Activated CD4-positive, CD25-positive, alpha-beta regulatory T cell treated with anti-CD3 and anti-CD28 coated beads, Interleukin-2, amount 50 U/mL, for 24 hours (primary cell): ENCODE measurements at places on chromosomes 11 and 22.

- no peak for ATAC-seq
These were observed 8.3 kb downstream of the WT1 start for GRCh38 chr11:32426819-32427615.

- ATAC-seq, result no peak
These were observed 310.2 kb downstream of the DLG2 start for GRCh38 chr11:85316967-85317366.

DNA sequence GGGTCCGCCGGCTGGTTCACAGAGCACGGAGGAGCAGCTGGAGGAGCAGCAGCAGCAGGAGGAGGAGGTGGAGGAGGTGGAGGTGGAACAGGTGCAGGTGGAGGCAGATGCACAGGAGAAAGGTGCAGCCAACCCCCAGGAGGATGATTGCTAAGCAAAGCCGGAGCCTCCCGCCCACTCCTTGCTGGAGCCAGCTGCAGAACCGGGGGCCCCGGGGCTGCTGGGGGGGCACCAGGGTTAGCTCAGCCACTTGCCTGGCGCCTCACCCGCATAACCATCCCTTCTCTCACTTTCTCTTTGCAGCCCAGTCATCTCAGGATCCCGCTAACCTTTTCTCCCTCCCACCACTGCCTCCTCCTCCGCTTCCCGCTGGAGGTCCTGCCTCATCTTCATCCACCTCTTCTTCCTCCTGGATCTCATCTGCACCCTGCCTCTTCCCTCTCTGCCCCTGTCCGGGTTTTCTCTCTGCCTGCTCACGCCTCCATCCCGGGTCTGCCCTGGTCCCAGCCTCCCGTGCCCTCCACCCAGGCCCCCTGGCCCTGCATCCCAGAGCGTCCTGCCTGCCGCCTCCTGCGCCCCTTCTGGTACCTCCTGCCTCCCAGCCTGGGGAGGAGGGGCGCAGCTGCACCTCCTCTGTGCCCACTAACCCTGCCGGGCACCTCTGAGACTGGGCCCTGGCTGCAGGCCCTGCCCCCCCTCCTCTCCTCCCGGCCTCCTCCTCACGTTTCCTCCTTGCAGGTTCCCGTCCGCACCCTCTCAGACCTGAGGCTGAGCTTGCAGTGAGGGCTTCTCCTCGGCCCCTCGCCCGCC lies 9.5 kb downstream of the KCTD17 start:
- peak; percentile 77 for ATAC-seq

DNA sequence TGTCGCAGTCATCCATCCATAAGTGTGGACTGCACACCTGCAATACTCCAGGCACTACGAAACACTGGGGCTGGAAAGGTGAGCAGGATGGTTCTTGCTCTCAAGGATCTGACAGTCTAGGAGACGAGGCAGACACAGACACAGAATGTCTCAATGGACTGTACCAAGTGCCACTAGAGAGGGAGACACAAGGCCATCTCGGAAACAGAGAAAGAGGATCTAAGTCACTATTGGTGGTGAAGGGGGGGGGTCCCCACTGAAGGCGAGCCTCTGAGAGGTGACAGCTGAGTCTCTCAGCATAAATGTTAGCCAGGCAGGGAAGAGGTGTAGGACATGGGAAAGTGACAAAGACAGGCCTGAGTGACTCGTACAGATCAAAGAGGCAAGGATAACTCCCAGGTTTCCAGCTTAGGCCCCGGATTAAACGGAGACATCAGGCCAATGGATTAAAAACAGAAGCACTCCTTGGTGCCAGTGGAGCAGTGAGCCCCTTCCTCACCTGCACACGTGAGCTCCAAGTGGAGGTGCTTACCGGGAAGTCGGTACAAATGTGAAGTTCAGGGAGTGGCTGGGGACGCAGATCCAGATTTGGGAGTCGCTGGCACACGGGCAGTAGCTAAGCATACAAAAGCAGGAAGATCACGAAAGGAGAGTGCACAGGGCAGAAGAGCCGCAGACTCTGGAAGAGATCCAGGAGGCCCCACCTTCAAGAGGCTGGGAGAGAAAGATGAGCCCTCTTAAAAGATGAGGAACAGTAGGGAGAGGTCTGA lies 117.2 kb downstream of the MICAL3 start:
- no peak for ATAC-seq

DNA sequence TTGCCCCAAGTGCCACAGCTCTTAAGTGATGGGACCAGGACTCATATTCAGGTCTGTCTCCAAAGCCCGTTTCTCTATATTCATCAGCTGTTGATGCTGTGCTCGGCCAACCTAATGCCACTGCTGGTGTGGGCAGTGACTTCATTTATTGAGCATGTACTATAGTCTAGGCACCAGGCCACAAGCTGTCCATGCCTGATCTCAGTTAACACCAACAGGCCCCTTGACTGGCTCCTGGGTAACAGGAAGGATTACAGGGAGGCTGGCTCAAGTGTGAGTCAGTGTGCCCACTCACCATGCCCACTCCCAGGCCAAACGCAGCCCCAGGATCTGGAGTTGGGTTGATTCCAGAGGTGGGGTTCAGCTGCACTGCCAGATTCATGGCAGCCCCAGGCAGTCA lies 8.6 kb upstream of the CRYBB2 start:
- ATAC-seq, result no peak

GRCh38 chr22:26553056-26553752 lies 36.7 kb downstream of the TPST2 start:
- no peak for ATAC-seq

DNA sequence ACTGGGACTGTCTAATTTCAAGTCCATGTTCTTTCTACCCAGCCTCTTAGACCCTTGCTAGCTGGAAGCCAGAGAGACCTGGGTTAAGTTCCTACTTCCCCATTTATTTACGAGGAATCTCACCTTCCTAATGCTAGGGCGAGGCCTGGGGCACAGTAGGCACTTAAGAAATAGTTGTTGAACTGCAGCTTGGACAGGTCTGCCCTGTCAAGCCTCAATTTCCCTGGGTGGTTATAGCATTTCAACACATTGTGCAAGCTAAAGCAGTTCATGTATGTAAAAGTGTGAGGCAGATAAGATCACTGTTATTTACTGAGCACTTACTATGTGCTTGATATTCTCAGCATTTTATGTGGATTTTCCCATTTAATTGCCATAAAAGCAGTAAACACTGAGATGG lies 12.1 kb downstream of the NAV2 start:
- ATAC-seq, result no peak

DNA sequence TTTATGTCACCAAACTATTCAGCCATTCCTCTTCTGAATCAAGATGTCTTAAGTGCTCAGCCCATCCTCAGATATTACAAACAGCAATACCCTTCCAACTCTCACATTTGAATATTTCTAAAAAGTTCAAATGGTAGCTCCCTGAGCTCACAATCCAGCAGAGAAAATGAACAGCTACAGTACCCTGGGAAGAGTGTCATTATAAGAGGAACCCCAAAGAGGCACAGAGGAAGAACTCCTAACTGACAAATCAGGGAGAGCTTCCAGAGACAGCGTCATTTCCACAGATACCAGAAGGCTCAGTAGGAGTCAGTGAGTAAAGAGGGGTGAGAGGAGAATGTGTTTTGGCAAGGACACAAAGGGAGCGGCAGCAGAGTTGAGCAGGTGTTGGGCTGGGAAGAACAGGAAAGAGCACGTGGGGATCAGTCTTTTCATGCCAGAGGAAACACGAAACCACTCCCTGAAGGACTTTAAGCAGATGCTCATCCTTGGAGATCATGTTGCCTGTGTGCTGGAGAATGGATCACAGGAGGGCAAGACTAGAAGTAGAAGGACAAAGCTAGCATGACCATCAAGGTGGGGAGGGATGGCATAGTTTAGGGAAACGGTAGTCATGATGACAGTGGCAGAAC lies 4.3 kb downstream of the CLTCL1 start:
- no peak for ATAC-seq

GRCh38 chr11:124725719-124726105 lies 14.0 kb upstream of the NRGN start:
- no peak for ATAC-seq

DNA sequence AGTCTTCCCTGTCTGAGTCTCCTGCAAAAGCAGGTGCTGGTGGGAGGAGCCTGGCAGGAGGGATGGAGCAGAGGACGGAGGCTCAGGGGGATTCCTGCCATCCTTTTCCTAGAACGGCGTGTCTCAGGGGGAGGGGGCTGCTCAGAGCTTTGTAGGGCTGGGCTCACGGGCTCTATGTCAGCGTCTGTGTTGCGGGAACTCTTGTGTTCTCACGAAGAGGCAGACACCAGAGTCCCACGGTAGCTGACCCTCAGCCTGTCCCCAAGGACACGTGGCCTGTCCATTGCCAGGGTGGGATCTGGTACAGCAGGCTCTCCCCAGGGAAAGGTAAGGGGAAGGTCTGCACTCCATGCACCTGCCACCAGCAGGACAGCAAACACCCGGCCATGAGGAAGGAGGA lies 1505.2 kb downstream of the TBC1D22A start:
- no peak for ATAC-seq

DNA sequence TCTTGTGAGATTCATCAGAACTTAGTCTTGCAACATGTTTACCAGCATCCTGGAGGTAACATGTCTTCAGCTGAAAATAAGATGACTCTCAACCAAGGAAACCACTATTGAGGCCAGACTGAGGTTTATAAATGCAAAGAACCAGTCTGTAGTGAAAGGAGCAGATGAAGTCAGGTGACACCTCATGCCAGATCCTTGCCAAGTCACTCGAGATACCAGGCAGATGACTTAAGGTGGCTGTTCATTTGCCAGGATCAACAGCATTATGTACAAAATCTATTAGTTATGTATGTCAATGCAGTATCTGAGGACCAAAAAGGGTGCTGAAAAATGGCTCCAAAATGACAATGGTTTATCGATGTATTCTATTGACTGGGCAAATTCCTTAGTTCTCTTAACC lies 100.0 kb upstream of the SOX6 start:
- no peak for ATAC-seq

- ATAC-seq, result no peak
These were observed 155.7 kb downstream of the NAV2 start for GRCh38 chr11:19868281-19868821.

DNA sequence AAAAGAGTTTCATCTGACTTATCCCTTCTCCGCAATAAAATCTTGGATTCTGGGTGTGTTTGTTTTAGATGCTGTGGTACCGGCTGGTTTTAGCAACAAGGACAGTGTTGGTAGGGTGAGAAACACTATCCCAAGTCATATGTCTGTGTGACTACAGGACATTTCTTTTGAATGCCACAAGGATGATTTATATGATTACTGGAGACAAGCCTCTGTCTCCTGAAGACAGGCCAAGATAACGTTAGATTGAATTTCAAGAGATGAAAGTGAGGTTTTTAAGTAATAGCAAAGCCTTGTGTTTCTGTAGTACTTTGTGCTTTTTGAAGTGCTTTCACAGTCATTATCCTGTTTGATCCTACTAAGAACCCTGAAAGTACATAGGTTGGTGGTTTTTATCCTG lies 101.6 kb downstream of the COMMD9 start:
- no peak for ATAC-seq

GRCh38 chr11:125347261-125347585 lies 148.8 kb downstream of the FEZ1 start:
- ATAC-seq, result no peak

DNA sequence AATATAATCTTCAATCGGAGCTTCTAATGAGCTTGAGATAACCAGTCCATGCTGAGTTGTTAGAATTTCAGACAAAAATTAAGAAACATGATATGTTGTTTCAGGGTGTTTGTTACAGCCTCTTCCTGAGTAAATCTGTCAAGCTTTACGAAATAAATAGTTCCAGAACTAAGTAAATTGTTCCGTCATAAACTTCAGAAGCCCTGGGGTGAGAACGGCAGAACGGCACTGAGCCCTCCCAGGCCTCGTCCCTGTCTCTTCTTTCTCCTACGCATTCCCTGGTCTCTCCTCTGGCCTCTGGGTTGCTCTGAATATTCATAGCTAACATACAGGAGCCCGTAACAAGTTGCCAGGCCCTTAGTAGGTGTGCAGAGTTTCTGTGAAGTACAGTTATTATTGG lies 390.8 kb upstream of the NARS2 start:
- ATAC-seq, result no peak

DNA sequence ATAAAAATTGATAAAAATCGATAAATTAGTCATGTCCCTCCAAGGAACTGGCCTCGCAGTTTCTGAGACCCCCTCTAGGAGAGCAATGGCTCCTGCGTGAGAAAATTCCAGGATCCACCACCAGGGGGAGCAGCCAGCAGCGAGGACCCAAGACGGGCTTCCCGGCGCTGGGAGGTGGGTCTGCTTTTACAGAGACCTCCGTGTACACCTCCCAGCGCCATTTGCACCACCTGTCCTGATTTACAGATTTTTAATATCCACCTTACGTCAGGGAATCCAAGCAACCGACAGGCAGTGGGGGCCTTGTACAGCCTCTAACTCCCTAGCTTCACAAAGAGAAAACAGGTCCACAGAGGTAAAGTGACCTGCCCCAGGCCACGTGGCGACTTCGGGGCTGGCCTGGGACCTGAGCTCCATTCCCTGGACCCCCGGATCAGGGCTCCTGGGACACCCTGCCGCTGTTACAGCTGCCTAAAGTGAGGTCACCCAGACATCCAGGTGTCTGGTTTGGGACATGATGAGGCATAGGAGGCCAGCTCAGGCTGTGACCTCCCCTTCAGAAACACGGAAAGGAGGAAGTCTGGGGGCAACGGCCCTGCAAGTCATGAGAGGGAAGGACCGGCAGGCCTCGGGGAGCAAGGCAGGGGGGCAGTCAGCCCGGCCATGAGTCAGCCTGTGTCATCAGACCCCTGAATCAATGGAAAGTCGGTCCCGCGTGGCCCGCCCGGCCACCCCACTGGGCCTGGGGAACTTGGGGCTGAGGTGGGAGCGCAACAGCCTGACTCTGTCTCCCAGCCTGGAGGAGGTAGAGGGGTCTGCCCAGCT lies 3.5 kb downstream of the OSM start:
- ATAC-seq, result no peak

GRCh38 chr11:112507281-112507680 lies 246.6 kb upstream of the PLET1 start:
- no peak for ATAC-seq

- ATAC-seq, result no peak
These were observed 179.9 kb upstream of the PLET1 start for GRCh38 chr11:112440518-112440917.

DNA sequence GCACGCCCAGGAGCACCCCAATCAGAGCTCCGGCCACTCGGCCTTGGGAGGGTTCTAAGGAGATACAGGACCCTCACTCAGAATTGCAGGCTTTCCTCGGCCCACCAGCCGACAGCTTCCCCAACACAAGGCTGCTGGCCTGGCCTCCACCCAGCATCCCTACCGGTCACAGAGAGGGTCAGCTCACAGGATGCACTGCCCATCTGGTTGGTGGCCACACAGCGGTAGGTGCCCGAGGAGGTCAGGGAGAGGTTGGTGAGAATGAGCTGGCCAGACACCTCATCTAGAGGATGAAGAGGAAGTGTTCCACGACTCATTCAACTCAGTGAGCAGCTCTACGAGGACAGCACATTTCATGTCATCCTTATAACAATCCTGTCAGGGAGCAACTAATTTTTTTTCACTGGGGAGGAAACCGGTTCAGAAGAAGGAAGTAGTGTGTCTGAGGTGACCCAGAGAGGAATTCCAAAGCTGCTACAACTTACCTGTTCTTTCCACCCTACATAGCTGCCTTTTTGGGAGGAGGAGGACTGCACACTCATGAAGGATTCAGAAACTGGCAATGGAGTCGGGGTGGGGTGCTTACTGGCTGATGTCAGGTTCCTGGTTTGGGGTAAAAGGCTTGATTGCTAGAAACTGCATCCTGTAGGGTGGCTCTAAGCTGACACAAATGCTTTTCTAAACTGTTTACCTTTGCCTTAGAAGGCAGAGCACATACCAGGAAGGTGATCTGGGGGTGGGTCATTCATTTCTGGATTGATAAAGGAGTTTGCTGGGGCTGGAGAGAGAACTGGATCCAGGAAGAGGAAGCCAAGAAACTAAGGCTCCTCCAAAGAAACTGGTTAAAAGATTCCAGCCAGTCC lies 3.3 kb downstream of the VSIG2 start:
- no peak for ATAC-seq

- no peak for ATAC-seq
These were observed 15.6 kb upstream of the ARHGEF17 start for GRCh38 chr11:73292525-73292894.
